Activated CD4-positive, alpha-beta T cell treated with anti-CD3 and anti-CD28 coated beads, Interleukin-2, amount 50 U/mL, for 4 hours (primary cell): ENCODE measurements at places on chromosomes 1 and 21.

- DNase-seq, result no peak
Measured at GRCh38 chr1:198701250-198701649, 62.4 kb downstream of the PTPRC start.

DNA sequence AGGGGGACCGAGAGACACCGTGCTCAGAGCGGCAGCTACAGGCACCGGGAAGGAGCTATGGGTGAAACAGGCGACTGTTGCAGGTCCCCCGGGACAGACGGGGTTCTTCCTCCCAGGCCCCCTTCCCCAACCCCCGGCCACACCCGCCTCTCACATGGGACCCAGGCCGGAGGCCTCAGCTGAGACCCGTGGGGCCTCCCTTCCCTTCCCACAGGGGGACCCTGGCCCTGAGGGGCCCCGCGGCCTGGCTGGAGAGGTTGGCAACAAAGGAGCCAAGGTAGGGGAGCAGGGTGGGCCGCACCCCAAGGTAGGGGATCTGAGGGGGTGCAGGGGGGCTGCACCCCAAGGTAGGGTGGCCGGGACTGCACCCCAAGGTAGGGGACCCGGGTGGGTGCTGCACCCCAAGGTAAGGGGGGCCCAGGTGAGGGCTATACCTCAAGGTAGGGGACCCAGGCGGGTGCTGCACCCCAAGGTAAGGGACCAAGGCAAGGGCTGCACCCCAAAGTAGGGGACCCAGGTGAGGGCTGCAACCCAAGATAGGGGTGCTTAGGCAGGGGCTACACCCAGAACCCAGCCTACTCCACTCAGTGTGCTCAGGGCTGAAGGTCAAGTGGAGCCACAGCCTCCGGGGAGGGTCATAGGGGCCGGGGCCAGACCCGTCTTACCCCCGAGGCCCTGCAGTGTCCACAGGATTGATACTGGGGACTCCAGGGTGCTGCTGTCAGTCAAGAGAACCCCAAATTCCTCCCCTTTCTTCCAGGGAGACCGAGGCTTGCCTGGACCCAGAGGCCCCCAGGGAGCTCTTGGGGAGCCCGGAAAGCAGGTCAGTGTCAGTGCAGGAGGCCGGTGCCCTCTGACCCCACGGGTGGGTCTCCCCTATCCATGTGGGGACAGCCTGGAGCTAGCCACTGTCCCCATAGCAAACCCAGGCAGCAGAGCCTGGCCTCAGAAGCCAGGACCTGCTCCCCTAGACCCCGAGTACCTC, 22.7 kb downstream of the COL6A2 start:
- no peak for DNase-seq

- DNase-seq, result no peak
Measured at GRCh38 chr21:37478794-37479193, 112.2 kb downstream of the DYRK1A start.

DNA sequence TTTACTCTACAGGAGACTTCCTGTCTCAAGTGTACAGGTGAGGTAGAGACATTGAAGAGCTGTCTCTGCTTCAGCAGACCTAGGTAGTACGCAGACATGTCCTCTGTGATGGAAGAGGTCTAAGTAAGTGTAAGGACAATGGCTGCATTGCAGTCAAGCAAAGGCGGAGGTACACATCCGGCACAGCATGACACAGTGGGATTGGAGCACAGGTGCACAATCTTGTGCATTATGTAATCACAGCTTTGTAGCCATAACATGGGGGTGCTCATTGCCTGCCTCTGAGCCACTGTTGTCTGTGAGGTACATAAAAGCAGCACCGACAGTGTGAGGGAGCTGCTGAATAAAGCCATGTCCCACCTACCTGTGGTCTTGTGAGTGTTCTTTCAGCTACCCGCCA, 66.4 kb upstream of the CCDC190 start:
- no peak for DNase-seq

DNA sequence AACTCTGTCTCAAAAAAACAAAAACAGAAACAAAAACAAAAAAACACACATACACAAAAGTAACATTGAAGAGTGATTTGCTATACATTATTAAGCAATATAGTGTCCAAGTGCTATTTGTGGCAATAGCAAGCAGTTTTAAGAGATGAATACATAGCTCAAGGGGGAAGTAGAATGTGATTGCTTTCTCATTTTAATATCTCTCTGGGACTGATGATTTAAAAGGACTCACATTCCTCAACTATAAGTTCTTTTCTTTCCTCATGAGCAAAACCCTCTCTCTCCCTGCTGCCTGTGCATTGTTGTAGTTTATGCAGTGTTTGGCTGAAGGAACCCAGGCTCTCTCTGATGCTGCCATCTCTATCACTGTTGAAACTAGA, 47.0 kb upstream of the CSF1 start:
- DNase-seq, result no peak

- DNase-seq, result no peak
Measured at GRCh38 chr1:16116625-16117024, 39.2 kb downstream of the EPHA2 start.

DNA sequence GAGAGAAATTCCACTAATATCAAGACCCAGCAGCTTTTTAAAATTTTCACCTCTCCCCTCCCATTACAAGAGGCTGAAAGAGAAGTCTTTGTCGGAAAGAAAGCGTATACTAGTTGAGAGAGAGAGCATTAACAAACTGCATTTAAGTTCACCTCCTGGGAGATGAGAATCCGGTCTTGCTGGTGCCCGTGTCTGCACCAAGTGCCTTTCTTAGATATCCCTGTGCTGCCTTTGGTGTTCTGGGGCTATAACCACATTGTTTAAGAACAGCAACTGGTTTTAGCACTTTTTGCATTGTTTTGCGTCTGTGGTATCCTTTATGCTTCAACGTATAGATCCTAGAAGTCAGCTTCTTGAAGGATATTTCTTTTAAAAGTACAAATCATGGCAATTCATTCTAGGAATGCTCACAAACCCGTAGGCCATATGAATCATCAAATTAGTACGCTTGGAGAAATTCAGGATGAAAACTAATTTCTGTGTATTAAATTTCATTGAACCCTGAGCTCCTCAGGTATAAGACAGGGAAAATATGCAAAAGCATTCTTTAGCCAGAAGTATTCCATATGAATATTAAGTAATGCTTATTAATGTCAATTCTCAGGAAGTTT, 3.4 kb upstream of the RPE65 start:
- no peak for DNase-seq

DNA sequence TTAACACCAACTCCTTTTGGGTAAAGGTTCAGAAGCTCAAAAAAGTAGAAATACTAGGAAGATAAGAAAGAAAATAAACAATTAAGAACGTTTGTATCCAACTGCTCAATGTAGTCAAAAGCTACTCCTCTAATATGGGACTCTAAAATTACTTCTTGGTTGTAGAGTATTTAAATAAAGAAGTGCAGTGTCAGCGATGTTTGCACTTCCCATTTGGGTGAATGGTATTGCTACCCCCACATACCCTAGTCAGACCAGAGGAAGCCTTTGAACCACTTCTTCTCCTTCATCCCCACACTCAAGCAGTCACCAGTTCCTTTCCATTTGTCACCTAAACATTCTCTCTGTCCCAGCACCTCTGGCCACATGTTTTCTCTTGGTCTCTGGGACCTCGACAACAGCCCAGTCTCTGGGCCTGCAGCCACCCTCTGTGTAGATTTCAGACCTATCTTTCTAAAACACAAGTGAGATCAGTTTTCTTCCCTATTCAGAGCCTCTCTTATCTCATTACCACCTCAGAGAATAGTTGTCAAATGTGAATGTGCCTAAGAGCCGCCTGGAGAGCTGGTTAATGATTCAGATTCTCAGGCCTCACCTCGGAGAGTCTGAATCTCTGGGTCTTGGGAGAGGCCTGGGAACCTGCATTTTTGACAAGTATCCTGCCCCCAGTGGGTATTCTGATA, 109.8 kb downstream of the OMA1 start:
- no peak for DNase-seq

- DNase-seq, result no peak
Measured at GRCh38 chr1:204313675-204314074, 46.1 kb downstream of the PLEKHA6 start.

- DNase-seq, result peak; percentile 6
Measured at GRCh38 chr1:88890791-88891317, 513 bp downstream of the GTF2B start.

- DNase-seq, result no peak
Measured at GRCh38 chr1:209720326-209720725, 15.7 kb downstream of the HSD11B1 start.

DNA sequence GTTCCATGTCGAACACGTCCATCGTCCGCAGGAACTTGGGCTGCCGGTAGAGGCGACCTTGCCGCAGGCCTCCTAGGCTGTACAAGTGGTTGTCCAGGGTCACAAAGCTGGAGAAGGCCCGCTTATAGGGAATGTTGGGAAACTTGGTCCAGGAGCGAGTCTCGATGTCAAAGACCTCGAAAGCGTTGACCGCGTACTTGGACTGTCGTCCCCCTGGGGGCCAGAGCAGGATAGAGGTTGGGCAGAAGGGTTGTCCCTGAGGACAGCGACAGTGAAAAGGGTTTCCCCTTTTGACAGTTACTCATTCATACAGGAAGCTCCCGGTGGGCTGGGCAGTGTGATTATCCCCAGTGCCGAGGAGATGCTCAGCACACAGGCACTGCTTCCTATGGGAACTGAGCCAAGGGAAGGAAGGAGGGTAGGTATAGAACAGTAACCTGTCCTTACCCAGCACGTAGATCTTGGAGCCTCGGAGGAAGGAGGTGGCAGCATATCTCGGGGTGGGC, 17.5 kb downstream of the KLHDC8A start:
- DNase-seq, result no peak

- no peak for DNase-seq
Measured at GRCh38 chr1:47180603-47181094, 9.2 kb downstream of the PDZK1IP1 start.
